ACHN (cell line): ENCODE measurements at places on chromosomes 4 and X.

DNA sequence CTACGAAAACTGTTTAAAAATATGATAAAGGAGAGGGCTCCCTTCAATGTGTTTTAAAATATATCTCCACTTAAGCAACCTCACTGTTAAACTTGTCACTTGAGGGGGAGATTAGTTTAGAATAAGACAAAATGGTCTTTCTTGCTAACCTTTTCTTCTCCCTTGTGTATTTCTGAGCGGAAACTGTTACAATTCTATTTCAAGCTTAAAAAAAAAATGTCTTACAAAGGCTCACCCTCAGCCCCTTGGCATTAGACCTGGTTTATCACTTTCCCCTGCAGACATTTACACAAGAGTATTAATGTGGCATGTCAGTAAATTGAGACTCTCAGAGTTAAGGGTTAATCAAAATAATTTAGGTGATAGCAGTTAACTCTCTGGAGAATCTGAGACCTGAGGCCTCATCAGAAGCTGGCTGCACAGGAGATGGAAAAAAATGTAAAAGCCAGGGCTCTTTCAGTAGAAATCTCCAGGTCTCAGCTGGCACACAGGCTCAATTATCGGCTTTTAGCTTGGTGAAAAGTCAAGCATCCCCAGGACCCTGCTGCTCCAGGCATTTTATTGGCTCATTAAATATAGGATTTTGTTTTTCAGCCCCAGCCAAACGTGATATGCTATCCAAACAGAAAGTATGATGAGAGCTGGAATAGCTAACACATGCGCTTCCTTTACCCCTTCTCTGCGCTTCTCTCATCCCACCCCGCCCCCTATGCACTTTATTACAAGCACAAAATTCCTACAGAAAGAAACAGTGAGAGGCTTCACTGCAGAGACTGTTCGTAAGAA, 130.5 kb downstream of the PPA2 start:
- no peak for DNase-seq

GRCh38 chr4:78667764-78668163, 108.4 kb upstream of the BMP2K start:
- no peak for DNase-seq

DNA sequence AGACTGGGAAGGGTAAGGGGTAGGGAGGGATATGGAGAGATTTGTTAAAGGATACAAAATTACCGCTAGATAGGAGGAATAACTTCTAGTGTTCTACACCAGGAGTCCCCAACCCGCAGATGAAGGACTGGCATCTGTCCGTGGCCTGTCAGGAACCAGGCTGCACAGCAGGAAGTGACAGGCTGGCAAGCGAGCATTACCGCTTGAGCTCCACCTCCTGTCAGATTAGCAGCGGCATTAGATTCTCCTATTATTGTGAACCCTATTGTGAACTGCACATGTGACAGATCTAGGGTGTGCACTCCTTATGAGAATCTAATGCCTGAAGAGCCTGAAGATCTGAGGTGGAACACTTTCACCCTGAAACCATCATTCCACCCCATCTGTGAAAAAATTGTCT, 27.9 kb upstream of the BBS7 start:
- DNase-seq, result no peak

GRCh38 chr4:140595065-140595464, 26.3 kb upstream of the UCP1 start:
- peak; percentile 19 for DNase-seq

DNA sequence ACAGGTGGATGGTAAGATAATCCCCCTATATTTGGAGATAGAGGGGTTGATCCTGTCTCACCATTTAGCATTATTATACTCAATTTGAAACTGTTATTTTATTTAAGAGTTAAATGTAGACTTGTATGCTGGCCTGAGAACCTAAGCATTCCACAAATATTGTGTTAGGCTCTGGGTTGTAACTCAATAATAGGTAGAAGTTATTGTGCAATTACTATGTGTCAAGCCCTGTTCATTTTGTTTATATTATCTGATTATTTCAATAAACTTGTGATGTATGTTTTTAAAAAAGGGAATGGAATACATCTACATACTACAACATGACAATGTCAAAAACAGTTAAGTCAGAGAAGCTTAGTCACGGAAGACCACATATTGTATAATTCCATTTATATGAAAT, 13.6 kb upstream of the TXK start:
- no peak for DNase-seq
